Activated T-cell treated with anti-CD3 and anti-CD28 coated beads, Interleukin-2, amount 50 U/mL, for 24 hours (primary cell): ENCODE measurements at places on chromosomes 3 and 15.
A peak's percentile ranks its signal among the peaks of the same experiment; 100 is the strongest.

DNA sequence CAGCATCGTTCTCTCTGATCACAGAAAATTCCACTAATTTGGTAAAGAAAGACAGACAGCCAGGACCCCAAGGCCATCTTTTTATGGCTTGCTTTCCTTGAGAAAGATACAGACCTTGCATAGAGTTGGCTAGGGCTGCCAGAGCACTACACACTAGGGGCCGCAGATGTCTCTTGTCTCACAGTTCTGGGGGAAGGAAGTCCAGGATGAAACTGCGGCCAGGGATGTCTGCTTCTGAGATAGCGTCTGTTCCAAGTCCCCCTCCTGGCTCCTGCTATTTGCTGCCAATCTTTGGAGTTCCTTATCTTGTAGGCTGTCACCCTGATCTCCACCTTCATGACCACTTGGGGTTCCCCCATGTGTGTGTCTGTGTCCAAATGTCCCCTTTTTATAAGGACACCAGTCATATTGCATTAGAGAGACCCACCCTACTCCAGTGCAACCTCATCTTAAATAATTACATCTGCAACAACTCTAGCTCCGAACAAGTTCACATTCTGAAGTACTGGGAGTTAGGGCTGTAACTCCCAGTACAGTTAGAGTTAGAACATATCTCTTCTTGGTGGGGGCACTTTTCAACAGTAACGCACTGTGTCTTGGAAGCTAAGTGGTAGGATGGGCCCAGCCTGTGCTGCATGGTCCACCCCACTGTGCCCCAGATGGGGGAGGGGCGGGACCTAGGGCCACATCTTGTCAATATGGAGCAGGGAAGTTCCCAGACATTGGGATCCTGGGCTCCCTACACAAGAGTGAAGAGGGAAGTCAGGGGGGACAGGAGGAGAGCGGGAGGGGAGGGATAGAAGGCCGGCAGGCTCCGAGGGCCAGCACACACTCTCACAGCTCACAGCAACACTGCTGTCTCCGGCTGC lies 42.2 kb downstream of the KLF15 start:
- no peak for DNase-seq

GRCh38 chr3:195732940-195733339 lies 12.2 kb downstream of the MUC20 start:
- no peak for DNase-seq

DNA sequence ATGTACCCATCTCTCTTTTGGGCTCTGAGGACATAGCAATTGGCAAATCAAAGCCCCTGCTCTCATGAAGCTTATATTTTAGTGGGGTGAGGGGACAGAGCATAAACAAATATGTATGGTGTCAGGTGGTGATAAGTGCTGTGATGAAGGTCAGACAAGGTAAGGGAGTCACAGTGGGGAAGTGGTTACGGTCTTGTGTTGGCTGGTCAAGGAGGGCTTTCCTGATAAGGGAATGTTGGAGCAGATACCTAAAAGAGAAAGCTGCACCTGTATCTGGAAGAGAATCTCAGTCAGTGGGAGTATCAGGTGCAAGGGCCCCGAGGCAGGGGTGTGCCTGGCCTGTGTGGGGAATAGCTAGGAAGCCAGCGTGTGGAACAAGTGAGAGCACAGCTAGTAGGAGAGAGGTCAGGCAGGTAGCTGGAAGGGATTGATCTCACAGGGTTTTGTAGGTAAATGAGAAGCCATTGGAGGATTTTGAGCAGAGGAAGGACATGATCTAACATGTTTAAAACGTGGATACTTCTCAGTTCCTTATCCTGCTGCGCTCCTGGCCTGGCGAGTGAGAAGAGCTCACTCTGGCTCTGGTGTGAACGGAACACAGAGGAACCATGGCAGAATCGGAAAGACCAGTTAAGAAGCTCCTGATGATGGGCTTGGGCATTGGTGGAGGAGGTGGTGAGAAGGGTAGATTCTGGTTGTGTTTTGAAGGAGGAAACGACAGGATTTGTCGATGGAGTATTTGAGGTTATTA lies 35.5 kb downstream of the MRAS start:
- no peak for DNase-seq

DNA sequence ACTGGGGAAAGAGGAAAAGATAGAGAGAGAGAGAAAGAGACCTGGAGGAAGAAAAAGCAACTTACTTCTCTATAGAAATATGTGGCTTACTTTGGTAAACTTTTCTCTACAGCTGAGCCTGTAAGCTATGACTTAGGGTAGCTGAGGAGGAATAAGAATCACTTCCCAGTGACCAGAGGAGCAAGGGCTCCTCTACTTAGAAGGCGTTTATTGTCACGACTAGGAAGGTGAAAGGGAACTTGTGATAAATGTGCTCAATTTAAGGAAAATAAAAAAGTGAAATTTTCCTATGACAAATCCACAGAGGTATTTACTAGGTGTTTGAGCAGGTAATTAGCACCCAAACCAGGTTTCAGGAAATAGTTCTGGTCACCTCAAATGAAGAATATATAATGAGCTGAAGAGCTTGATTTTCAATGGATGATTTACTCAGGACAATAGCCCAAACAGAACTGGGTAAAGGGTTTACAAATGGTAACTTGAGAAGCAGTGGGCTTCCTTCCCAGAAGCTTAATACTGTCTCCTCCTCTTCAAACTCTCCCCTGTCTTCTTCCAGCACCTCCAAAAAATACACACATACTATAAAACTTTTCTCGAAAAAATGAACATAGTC lies 46.1 kb downstream of the SOX2 start:
- DNase-seq = no peak

- DNase-seq = peak; percentile 49
These were observed 3.6 kb downstream of the PDIA3 start for GRCh38 chr15:43749690-43750345.

- no peak for DNase-seq
These were observed 223.3 kb downstream of the EPHB1 start for GRCh38 chr3:135018149-135018923.

DNA sequence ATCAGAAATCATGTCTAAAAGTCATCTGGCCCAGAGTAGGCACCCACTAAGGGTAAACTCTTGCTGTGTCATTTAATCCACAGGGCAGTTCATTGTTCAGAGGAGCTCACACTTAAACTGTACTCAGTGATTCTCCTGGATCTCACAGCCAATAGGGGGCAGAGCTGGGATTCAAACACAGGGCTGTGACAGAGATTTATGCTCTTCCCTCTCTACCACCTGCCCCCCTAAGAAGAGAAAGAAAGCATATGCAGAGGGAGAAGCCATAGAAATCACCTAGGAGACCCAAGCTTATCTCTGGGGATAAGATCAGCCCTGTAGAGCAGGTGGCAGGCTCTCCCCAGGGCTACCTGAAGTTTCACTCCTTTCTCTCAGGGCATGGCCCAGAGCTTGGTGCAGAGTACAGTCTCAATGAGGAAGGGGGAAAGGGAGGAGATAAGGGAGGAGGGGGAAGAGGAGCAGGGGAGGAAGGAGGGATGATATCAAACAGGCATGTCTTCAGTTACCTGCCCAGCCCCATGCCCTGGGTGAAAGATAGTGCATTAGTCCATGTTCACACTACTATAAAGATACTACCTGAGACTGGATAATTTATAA lies 51.8 kb upstream of the ADPGK start:
- DNase-seq = no peak

DNA sequence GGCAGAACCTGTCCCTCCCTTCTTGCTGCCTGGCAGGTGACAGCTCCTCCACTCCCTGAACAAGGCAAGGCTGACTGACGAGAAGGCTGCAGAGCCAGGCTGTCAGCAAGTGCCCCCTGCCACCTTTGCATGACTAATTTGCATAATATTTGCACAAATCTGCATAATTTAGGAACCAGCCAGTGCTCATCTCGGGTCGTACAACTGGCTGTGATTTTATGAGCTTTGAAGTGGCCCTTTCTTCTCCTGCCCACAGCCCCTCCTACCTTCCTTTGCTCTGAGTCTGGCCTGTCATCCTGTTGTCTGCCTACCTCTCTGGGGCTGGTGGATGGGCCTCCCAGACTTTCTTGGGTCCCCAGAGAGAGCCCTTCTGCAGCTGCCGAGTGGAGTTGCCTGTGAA lies 58.9 kb downstream of the LINGO1 start:
- DNase-seq = no peak

DNA sequence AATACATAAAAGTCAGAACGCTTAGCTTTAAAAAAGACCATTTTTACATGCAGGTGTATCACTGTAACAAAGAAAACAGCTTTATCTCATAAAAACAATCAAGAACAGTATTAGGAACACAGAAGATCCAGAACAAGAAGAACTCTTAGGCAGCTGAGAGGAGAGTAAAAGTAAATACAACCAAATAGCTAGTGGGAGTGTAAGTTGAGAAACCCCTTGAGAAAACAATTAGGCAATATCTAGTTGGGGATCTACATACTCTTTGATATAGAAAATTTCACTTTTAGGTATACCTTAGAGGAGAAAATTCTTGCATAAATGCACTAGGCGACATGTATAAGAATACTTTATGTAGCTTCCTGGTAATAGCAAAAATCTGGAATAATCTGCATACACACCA lies 7.5 kb downstream of the TMF1 start:
- no peak for DNase-seq

GRCh38 chr3:61847784-61848462 lies 286.6 kb downstream of the PTPRG start:
- DNase-seq = no peak

GRCh38 chr3:174820885-174821284 lies 38.2 kb upstream of the NAALADL2 start:
- no peak for DNase-seq

- no peak for DNase-seq
These were observed 2.9 kb downstream of the KLHL24 start for GRCh38 chr3:183638101-183638852.

DNA sequence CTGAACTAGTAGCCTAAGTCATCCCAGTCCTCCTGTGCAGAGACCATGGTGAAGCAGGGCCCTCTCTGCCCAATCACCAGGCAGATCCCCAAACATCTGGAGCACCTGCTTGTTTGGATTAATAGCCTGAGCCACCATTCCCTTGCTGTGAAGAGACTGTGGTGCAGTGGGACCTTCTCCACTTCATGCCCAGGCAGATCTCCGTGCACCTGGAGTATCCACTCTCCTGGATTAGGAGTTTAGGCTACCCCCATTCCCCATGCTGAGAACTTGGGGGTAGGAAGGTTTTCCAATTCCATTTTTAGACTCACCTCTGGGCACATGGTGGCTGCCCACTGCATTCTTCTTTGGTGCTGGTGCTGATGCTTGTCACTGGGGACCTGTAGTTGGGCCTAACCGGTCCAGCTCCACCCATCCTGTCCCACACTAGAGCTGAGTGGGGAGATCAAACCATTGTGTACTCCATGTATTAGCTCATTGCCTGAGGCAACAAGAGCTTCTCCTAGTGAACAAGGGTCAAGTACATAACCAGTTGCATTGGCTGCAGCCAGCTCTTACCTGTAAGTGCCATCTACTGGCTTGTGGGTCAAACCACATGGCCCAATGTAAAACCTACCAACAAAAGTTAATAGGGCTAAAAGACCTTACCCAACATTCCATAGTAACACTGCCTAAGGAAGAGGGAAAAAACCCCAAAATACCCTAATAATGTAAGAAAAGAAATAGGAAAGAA lies 382.5 kb upstream of the CBLB start:
- no peak for DNase-seq

DNA sequence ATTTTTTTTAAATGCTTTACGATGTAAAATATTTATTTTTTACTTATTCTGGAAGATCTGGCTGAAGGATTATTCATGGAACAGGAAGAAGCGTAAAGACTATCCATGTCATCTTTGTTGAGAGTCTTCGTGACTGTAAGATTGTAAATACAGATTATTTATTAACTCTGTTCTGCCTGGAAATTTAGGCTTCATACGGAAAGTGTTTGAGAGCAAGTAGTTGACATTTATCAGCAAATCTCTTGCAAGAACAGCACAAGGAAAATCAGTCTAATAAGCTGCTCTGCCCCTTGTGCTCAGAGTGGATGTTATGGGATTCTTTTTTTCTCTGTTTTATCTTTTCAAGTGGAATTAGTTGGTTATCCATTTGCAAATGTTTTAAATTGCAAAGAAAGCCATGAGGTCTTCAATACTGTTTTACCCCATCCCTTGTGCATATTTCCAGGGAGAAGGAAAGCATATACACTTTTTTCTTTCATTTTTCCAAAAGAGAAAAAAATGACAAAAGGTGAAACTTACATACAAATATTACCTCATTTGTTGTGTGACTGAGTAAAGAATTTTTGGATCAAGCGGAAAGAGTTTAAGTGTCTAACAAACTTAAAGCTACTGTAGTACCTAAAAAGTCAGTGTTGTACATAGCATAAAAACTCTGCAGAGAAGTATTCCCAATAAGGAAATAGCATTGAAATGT lies 15.6 kb downstream of the THBS1 start:
- no peak for DNase-seq

GRCh38 chr3:50221051-50221410 lies 15.0 kb upstream of the GNAI2 start:
- no peak for DNase-seq

DNA sequence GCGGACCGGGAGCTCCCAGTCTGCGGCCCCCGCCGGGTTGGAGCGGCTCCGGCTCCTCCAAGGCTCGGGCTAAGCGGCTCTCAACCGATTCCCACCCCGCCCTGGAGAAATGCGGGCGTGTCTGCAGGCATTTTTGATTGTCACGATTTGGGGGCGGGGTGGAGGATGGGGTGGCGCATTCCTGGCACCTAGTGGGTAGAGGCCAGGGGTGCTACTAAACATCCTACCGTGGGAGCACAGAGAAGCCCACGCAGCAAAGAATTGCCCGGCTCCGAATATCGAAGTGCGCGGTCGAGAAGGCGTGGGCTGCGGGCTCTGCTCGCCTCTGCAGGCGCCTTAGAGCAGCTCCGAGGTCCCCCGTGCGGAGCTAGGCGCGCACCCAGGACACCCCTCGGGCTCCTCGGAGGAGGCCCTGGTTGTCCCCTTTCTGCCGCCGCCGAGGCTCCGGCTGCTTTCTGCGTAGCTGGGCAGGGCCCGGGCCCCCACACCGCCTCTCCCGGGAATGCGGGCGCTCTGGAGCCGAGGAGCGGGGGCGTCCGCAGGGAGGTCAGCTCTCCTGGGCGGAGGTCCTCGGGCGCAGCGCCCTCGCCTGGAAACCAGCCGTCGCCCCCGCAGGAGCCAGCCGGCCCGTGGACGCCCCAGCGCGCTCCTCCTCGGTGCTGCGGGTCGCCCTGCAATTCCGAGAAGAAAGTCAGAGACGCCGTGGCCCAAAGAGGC lies 16.5 kb upstream of the LAMP3 start:
- peak; percentile 67 for DNase-seq

DNA sequence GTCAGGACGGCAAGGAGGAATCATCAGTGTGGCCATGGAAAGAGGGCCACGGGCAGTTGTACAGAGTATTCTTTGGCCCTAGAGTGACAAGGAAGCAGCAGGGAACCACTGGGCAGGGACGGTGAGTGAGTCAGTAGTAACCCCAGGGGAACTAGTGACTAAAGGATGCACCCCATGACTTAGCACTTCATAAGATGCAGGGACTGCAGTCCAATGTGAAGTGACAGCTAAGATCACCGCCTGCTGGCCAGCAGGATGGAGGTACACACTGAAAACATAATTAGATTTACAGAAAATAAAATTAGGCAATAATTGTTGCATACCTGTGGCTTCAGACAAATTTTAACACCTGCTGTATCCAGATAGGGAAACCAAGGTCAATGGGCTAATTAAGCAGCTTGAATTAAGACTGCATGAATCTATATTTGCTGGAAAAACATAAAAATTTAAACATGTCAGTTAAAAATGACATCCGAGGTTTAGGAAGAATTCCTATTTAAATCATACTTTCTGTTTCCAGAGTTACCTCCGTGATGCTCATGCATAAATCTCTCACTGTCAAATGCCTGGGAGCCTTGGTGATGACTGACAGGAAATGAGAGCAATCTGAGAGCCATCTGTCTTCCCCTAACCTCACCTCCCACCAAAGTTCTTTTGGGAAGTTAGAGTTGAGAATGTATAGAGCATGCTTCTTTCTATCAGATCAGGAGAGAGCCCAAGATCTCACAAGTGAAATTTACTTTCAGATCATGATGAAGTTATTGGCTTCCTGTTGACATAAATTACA lies 56.5 kb downstream of the DCLK3 start:
- DNase-seq = no peak
